Epithelial cell of proximal tubule (primary cell): ENCODE measurements at places on chromosomes 1 and 21. TPM values are rescaled to one million over a fixed set of nuclear protein-coding genes. Genes with fewer than 3 reads are reported as not detected.

GRCh38 chr21:40587736-40588346, 259.1 kb downstream of the DSCAM start:
- DNase-seq = no peak

DNA sequence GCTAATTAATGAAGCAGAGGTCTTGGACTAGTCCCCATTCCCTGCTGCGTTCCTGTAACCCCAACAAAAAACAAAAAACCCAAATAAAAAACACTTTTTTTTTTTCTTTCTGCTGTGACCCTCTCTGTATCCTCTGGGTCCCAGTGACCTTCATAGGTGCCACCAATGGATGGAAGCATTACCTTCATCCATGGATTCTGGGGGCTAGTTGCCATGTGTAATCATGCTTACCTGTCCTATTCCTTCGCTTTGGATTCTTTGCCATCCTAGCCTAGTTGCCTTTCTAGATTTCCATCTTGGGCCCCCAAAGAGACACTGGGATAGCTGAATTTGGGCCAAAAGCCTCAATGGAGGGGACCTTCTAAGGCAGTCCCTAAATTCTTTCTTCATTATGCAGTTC, 1208.7 kb downstream of the BRINP3 start:
- no peak for DNase-seq

- no peak for DNase-seq
Observed at GRCh38 chr1:87560601-87561360, 232.1 kb downstream of the LMO4 start.

DNA sequence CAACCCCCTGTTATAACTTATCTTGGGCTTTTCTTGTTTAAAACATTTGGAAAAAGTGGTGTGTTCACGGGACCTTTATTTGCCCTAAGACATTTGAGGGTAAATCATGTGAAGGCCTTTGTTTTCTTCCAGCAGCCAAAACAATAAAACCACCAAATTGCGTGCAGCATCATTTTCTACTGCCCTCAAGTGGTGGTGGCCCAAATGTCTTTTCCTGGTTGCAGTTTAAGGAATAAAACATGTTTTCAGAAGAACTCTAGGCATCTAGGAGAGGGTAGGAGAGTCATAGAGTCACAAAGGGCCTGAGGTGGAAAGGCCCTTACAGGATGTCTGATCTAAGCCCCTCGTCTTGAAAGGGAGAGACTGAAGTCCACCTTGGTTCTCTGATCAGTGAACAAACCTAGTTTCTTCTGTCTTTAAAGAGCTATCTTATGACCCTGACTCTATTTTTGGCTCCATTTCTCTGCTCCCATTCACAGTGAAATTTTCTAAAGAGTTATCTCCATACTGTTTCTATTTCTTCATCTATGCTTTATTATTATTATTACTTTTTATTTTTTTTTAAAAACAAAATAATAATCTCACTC, 16.0 kb upstream of the EPS15 start:
- DNase-seq = no peak

DNA sequence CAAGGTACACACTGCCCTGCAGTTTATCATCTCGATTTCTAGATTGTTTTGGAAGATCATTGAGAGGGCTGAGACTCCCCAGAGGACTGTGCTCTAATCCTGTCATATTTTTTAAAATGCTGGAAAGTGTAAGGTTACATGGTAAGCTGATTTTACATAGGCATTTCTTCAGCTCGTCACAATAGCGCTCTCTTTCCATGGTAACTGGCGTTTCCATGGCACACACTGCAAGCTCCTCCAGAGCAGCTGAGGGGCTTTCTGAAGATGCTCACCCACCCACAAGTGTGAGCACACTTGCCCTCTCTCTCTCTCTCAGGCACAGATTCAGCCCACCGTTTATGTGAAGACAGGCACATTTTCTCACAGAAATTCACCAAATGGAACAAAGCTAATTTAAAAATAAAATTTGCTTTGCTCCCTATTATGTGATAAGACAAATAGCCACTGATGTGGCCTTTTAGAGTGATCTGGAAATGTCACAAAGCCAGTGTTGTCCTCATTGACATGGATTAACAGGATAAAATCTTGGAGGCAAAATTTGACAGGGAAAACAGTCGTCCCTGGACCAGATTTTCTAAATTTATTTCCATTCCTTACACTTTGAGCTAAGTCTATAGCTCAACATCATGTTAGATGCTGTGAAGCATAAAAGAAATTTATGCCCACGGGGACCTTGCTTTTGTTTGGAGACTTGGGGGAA, 421.5 kb downstream of the RWDD3 start:
- DNase-seq = no peak

- DNase-seq = no peak
Observed at GRCh38 chr1:26529405-26529654, 231 bp upstream of the RPS6KA1 start.

- DNase-seq = peak; percentile 22
Observed at GRCh38 chr1:171220081-171220420, 28.2 kb upstream of the FMO1 start.

GRCh38 chr1:5756434-5757186, 235.6 kb downstream of the NPHP4 start:
- DNase-seq = no peak

- DNase-seq = no peak
Observed at GRCh38 chr1:201253411-201253810, 29.9 kb upstream of the PKP1 start.

The SLFNL1 gene
- total RNA-seq = 0.07 TPM in 1 of 2 replicates, not detected in the other

The TFF2 gene
- not detected in 2 replicates for total RNA-seq

The SYF2 gene
- 32.3 and 48.4 TPM in 2 replicates for total RNA-seq

The RGS13 gene
- total RNA-seq = not detected in 2 replicates
